Testis (tissue), 5 donors: ENCODE measurements at places on chromosomes 4 and X. TPM values are rescaled to one million over a fixed set of nuclear protein-coding genes. Genes with fewer than 3 reads are reported as not detected.

- no peak for DNase-seq
These were observed 432.1 kb upstream of the NR3C2 start for GRCh38 chr4:148874331-148874730.

DNA sequence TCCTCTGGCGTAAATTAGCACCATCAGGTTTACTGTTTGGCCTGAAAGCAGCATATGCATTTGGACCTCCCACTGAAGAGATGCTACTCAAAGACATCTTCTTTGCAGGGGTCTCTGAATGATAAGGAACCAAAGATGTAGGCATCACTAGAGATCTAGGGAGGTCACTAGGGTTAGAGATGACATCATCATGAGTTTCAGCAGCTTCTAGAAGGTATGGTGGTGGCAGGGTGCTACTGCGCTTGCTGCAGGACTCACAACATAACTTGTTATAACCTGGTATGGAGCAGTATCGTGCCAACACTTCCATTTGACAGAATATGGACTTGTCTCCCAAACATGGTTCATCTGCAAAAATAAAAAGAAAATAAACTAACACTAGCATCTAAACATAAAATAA lies 251.6 kb downstream of the NPFFR2 start:
- no peak for DNase-seq

DNA sequence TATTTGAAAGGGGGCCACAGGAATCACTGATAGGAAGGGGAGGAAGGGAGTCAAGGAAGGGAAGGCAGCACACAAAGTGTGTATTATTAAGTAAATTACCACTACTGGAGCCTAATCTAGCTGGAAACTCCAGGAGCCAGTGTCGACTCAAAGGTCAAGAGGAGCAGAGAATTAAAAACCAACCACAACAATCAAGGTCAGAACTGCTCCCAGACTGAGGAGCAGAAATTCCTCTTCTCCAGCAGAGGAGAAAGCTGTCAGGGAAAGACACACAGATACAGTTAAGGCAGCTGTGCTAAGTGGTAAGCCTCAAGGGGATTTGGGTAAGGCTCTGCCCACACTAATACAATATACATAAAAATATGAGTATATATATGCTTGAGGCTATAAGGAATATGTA lies 87.5 kb upstream of the PTPN13 start:
- no peak for DNase-seq

GRCh38 chrX:71556036-71556435 lies 22.2 kb upstream of the GCNA start:
- DNase-seq = no peak

DNA sequence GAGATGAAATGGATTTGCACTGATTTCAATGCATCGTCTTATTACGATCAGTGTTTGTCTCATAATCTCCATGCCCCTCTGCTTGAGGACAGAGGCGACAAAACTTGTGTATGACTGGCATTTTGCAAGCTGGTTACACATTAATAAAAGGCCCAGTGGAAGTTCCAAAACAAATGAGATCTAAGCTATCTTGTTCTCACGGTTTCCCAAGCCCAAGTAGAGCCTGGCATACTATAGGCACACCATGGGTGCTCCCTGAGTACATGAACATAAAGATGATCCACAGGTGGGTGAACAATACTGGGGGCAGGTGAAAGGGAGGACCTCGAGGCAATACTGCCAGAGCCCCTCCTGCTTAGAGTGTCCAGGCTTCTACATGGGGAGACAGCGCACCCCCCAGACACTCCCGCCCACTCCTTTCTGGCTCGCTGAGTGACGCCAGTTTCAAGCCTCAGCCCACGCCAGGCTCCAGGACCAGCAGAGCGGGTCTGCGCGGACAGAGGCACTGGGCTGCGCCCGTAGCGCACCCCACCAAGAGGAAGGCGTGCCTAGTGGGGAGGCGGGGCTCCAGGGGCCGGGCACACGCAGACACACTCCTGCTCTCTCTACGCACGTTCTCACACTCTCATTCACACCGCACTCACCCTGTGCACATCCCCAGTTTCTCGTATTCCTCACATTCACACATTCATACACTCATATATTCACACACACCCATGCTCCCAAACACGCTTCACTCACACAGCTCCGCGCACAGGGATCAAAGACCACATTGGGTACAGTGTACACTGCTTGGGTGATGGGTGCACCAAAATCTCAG lies 8.9 kb upstream of the GSX2 start:
- DNase-seq = peak; percentile 75

GRCh38 chrX:13658602-13659001 lies 5.7 kb downstream of the TCEANC start:
- no peak for DNase-seq

The SPANXN5 gene
- polyA plus RNA-seq = 7.9 TPM

The GSX2 gene
- 1.1 TPM for polyA plus RNA-seq
